Esophagus squamous epithelium (tissue), 5 donors: ENCODE measurements at places on chromosomes 3 and 15.

- no peak for DNase-seq
Observed at GRCh38 chr15:75705854-75706681, 6.6 kb downstream of the CSPG4 start.

DNA sequence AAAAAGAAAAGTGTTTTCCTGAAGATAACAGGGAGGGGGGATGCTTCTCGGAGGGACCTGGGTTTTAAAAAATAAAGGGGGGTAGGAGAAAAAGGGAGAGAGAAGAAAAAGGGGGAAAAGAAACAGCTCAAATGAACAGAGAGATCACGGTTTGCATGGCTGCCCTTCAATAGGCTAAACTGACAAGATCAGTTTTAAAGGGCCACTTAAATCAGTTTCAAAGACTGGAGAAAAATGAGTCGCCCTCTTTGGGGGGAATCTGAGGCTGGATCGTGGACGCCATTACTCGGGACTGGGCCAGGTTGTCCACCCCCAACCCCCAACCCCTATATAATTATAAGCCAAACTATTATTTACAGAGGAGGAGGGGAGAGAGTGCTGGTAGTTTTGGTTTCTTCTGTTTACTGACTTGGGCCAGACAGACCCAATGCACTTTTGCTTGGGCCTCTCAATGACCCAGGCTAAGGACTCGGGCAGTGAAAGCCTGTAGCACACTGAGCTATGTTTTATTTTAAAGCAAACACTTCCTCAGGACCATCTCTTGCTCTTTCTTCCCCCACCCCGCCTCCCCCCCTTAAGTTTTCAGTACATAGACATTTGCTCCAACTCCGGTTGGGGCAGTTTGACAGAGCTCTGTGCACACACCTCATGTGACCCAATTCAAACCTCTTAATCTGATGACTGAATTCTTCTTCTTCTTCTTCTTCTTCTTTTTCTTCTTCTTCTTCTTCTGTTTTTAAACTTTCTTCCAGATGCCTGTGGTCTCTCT, 6.3 kb downstream of the NR2F2 start:
- no peak for DNase-seq

DNA sequence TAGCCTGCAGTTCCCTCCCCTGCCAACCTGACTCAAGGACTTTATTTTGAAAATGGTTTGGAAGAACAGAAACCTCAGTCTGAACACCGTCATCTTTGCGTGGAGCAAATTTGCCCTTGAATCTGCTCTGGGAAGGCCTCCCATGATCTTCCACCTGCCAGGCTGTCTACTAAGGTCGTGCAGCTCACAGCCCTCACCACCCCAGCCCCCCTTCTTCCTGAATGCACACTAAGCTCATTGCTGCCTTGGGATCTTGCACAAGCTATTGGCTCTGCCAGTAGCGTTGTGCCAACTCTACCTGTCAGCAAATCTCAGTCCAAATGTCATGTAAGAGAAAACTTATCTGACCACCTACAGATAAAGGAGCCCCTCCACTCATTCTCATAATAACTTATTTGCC, 141.5 kb downstream of the USP13 start:
- no peak for DNase-seq

GRCh38 chr15:62927196-62927595, 115.4 kb upstream of the TPM1 start:
- no peak for DNase-seq

DNA sequence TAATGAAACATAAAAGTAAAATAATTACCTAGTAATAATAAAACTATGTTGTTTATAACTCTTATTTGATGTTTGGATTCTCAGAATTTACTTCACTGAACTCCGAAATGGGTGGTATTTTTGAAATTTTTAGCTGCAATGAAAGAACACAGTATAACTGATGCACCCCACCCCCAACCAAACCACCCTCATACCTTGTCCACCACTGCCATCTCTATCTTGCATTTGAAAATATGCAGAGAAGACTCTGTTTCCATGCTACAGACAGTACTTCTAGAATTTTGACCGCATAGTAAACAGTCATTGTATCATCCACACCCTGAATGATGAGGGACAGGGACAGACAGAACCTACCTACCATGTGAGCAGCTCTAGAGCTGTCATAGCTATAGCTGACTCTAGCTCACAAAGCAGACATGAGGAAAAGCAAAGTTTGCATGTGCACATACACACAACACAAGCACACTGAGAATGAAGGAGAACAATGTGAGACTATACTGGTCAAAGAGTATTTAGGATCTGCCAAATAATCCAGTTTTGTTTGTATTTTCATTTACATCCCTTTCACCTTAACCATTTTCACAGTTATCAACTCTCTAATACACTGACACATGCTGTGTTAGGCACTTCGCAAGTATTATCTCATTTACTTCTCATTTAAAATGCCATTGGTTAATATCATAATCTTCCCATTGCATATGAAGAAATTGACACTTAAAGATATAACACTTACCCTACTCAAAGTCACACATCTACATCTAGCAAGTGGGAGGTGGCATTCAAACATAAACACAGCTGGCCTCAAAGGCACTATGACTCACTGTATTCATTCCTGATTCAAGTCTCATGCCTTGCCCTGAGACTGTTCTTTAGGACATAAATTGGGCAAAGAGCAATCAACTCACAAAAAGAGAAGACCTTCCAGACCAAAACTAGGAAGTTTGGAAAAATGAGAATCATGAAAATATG, 1014.7 kb upstream of the CFAP20DC start:
- no peak for DNase-seq

GRCh38 chr15:29805043-29805707, 17.1 kb downstream of the TJP1 start:
- DNase-seq, result no peak

DNA sequence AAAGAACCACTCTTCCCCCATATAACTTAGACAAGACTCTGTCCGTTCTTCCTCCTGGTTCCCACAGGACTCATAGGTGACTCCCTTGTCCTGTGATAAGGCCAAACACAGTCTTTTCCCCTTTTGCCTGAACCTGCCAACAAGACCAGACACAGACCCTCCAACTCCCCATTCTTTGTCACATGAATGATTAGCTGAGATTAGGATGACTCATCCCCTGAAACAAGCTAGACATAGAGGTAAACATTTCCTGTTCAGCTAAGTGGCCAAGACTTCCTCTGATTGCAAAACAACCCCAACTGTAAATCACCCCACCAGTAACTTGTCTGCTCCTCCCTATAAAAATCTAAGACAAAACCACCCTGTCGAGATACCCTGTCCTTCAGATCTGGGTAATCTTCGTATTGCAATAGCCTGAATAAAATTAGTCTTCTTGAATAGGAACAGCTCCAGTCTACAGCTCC, 11.4 kb upstream of the HTR3E start:
- no peak for DNase-seq

DNA sequence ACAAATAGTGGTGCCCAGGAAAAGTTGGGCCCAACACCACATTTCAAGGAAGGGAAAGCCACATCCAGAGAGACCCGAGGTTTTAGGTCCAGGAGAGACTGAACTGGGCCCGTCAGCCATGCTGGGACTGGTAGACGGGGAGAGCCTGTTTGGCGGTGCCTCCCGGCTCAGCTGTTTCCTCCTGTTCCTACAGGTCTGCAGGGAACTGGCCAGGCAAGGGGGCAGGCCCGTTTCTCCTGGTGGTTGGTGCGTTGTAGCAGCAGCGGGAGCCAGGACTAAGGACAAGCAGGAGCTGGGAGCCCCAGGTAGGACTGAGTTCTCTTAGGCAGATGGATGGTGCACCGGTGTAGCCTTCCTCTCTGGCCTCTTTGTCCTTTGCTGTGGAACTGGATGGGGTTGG, 3.9 kb downstream of the PRKCD start:
- DNase-seq, result no peak

DNA sequence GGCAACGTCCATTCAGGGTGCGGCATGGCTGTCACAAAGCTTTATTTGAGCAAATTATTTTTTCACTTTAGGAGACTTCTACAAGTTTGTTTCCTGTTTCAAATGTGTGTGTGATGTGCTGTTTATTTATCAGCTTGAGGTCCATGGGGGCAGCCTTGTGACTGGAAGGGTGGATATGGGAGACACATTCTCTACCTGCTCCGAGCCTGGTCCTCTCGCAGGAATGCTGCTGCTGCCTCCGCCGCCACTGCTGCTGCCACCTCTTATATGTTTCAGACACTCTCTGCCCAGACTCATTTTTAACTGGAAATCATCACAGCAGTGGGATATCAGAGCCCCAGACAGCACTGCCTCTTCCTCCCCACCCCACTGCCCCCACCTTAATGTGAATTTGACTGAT, 83.5 kb upstream of the PXYLP1 start:
- no peak for DNase-seq
